ENCODE measurements at places on chromosomes 2 and 18.
A peak's percentile ranks its signal among the peaks of the same experiment; 100 is the strongest.

GRCh38 chr2:38534746-38535403, 67.9 kb downstream of the HNRNPLL start:
- no peak for DNase-seq

GRCh38 chr2:100814453-100814852, 5.5 kb upstream of the NPAS2 start:
- DNase-seq: no peak

DNA sequence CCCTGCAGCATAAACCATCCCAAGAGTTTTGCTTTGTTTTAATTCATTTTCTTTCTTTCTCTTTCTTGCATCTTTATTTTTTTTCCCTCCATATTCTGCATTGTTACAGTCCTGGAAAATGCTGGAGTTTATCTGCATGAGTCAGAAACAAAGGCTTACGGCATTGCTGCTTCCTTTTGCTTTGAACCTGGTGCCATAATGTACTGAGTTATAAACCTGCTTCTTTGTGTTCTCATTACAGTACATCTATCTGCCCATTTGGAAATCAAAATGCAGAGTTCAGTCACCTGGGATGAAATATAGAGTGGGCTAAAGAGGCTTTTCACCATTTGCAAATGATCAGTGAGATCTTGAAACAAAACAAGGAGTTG, 1009.2 kb upstream of the FANCL start:
- no peak for DNase-seq

DNA sequence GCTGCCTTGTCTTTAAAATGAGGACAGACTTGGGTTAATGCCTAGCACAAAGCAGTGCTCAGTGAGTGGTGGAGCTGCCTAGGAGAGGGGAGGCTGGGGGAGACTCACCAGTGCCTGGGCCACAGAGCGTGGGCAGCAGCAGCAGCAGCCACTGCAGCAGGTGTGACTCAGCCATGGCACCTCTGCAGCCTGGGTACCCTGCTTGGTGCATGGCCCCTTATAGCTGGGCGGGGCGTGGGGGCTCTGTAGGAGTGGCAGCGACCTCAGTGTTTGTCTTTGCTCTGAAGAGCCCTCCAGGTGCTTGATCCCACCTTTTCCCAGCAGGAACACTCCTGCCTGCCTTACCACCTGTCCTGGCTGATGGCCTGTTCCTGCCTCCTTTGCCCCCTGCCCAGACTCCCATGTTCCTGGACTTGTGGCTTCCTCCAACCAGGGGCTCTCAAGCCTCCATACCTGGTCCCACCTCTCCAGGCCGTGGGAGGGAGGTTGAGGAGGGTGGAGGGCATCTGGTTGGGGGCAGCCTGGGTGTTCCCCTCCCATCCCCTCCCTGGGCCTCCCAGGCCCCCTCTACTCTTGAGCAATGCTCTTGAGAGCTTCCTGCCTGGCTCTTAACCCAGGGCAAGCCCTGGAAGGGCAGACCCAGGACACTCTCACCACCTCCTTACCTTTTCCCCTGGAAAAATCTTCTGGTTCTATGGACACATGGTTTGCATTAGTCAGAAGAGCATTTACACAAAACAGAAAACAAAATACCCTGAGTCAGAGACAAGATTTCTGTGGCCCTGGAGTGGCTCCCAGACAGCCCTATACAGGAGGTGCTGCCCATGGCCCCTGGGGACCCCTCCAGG, at the start of gene SFTPB:
Gene SFTPB, minus strand, starts transcription at position 191 of the 848 bp plus-strand sequence. Its CDS starts 16 bp downstream, at position 175.
- peak; percentile 95 for DNase-seq

- no peak for DNase-seq
Observed at GRCh38 chr2:209074711-209075110, 349.1 kb upstream of the MAP2 start.
